ENCODE measurements at places on chromosomes 4 and X. TPM values are rescaled to one million over a fixed set of nuclear protein-coding genes. Genes with fewer than 3 reads are reported as not detected.

DNA sequence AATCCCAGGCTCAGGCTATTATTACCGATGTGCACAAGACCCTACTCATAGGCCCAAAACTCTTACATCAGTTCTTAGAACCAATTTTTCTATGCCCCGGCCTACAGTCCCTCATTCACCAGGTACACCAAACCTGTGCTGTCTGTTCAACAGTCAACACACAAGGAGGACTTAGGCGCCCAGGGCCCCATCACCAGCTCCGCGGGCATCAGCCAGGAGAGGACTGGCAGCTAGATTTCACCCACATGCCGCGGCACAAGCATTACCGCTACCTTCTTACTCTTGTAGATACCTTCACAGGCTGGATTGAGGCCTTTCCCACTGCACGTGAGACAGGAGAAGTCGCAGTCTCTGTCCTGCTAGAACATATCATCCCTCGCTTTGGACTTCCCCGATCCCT, 962.5 kb downstream of the RPA4 start:
- no peaks in the 10 kb centered on the region for H3K27me3 ChIP-seq
- no peak overlapping the region for H3K27ac ChIP-seq
- DNase-seq = no peak
- no peaks in the 10 kb centered on the region for H3K4me1 ChIP-seq
- peaks cover 63% of the 10 kb centered on the region for H3K36me3 ChIP-seq

GRCh38 chr4:165874791-165875371, 1.8 kb downstream of the TLL1 start:
- H3K36me3 ChIP-seq = no peaks in the 10 kb centered on the region
- H3K4me3 ChIP-seq = peak overlapping the region; percentile 89

GRCh38 chrX:2463973-2464676, 36.7 kb downstream of the DHRSX start:
- H3K36me3 ChIP-seq = peaks cover 80% of the 10 kb centered on the region
- H3K27me3 ChIP-seq = no peaks in the 10 kb centered on the region
- H3K4me1 ChIP-seq = peaks cover 3% of the 10 kb centered on the region
- H3K4me3 ChIP-seq = no peak overlapping the region
- peak; percentile 62 for DNase-seq

ZNF595 gene
- total RNA-seq = 12.5 TPM

GRCh38 chrX:20382082-20382481, 115.4 kb upstream of the RPS6KA3 start:
- no peak overlapping the region for H3K27ac ChIP-seq
- H3K36me3 ChIP-seq = no peaks in the 10 kb centered on the region
- H3K4me3 ChIP-seq = no peak overlapping the region
- DNase-seq = no peak
- no peaks in the 10 kb centered on the region for H3K27me3 ChIP-seq
- no peaks in the 10 kb centered on the region for H3K4me1 ChIP-seq

- DNase-seq = no peak
- H3K4me3 ChIP-seq = no peak overlapping the region
- H3K27me3 ChIP-seq = peaks cover 2% of the 10 kb centered on the region
- H3K4me1 ChIP-seq = peaks cover 21% of the 10 kb centered on the region
- no peak overlapping the region for H3K27ac ChIP-seq
These were observed 81.1 kb downstream of the MBNL3 start for GRCh38 chrX:132407691-132408090.

GRCh38 chr4:6193399-6193798, 7.0 kb downstream of the JAKMIP1 start:
- H3K4me1 ChIP-seq = peaks cover 8% of the 10 kb centered on the region
- H3K27ac ChIP-seq = no peak overlapping the region
- no peaks in the 10 kb centered on the region for H3K27me3 ChIP-seq

GRCh38 chr4:10715696-10716095, 31.1 kb upstream of the CLNK start:
- DNase-seq = no peak
- no peaks in the 10 kb centered on the region for H3K27me3 ChIP-seq
- no peaks in the 10 kb centered on the region for H3K36me3 ChIP-seq
- no peak overlapping the region for H3K27ac ChIP-seq
- no peaks in the 10 kb centered on the region for H3K4me1 ChIP-seq

DNA sequence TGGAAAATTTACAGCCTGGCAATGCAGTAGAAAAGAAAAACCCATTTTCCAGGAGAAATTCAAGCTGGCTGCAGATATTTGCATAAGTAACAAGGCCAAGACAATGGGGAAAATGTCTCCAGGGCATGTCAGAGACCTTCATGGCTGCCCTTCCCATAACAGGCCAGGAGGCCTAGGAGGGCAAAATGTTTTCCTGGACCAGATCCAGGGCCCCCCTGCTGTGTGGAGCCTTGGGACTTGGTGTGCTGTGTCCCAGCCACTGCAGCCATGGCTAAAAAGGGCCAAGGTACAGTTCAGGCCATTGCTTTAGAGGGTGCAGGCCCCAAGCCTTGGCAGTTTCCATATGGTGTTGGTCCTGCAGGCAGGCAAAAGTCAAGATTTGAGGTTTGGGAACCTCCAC, 29.8 kb downstream of the SOX3 start:
- no peak for DNase-seq
- peaks cover 19% of the 10 kb centered on the region for H3K36me3 ChIP-seq

- H3K4me3 ChIP-seq = no peak overlapping the region
- no peak overlapping the region for H3K27ac ChIP-seq
- no peaks in the 10 kb centered on the region for H3K36me3 ChIP-seq
- H3K4me1 ChIP-seq = no peaks in the 10 kb centered on the region
- H3K27me3 ChIP-seq = no peaks in the 10 kb centered on the region
These were observed 31.5 kb upstream of the DIPK2B start for GRCh38 chrX:45232139-45232538.

- peaks cover 15% of the 10 kb centered on the region for H3K36me3 ChIP-seq
- no peak for DNase-seq
- H3K4me3 ChIP-seq = peak overlapping the region; percentile 68
- H3K4me1 ChIP-seq = no peaks in the 10 kb centered on the region
These were observed 1.6 kb downstream of the PI4K2B start for GRCh38 chr4:25235401-25235800.

DNA sequence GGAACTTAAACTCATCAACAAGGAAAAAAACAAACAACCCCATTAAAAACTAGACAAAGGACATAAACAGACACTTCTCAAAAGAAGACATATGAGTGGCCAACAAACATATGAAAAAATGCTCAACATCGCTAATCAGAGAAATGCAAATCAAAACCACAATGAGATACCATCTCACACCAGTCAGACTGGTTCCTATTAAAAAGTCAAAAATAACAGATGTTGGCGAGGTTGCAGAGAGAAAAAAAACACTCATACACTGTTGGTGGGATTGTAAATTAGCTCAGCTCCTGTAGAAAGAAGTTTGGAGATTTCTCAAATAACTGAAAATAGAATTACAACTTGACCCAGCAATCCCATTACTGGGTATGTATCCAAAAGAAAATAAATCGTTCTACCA, 28.7 kb downstream of the APLN start:
- no peaks in the 10 kb centered on the region for H3K4me1 ChIP-seq
- H3K36me3 ChIP-seq = no peaks in the 10 kb centered on the region
- H3K4me3 ChIP-seq = no peak overlapping the region
- H3K27me3 ChIP-seq = no peaks in the 10 kb centered on the region

DNA sequence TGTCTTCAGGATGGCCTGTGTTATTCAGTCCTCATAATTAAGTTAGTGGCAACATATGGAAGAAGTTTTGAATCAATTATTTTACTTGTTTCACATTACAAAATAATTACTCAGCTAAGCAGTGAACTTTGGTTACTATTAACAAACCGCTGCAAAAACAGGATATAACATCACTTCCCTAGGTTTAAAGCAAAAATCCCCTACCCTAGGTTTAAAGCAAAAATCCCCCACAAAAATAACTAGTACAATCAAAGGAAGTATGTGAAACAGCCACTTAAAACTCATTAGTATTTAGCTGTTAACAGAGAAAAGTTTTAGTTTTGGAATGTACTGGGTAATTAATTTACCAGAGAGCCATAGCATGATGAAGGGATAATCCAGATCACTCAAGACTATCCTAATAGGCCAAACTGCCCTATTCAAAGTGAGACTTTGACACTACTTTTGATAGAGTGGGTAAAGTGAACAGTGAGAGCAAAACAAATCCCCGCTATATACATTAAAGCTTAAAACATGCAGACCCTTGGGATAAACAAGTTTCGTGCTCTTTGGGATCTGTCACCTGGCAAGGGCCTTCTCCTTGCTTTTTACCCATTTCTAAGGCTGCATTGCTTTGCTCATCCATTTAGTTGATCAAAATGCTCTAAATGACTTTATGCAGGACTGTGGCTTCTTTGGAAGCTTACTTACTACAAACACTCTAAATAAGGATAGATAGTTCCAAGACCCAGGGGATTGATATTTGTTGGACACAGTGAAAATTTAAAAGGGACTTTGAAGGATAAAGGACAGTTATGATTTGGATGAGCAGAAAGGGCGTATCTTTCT, 36.4 kb upstream of the GPR174 start:
- H3K36me3 ChIP-seq = peaks cover 4% of the 10 kb centered on the region
- H3K27me3 ChIP-seq = no peaks in the 10 kb centered on the region
- H3K4me1 ChIP-seq = no peaks in the 10 kb centered on the region
- H3K4me3 ChIP-seq = no peak overlapping the region
- H3K27ac ChIP-seq = no peak overlapping the region
- no peak for DNase-seq

- H3K4me1 ChIP-seq = no peaks in the 10 kb centered on the region
- H3K36me3 ChIP-seq = no peaks in the 10 kb centered on the region
- H3K27me3 ChIP-seq = no peaks in the 10 kb centered on the region
- no peak overlapping the region for H3K27ac ChIP-seq
- DNase-seq = no peak
- H3K4me3 ChIP-seq = no peak overlapping the region
These were observed 48.1 kb upstream of the ENPP6 start for GRCh38 chr4:184265546-184266351.

DNA sequence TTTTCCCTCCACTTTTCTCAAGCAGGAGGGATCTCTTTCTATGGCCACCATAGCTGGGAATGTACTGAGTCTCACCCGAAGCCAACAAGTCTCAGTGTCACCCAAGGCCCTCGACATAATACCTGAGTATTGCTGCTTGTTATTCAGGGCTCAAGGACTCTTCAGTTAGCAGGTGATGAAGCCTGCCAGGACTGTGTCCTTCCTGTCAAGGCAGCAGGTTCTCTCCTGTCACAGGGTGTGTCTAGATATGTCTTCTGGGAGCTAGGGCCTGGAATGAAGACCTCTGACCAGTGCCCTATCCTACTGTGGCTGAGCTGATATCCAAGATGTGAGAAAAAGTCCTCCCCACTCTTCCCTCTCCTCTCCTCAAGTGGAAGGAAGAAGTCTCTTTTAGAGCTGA, 391.0 kb upstream of the DIPK2B start:
- no peaks in the 10 kb centered on the region for H3K27me3 ChIP-seq
- DNase-seq = no peak
- peaks cover 3% of the 10 kb centered on the region for H3K36me3 ChIP-seq
- H3K27ac ChIP-seq = no peak overlapping the region
- H3K4me1 ChIP-seq = no peaks in the 10 kb centered on the region

- H3K4me1 ChIP-seq = peaks cover 2% of the 10 kb centered on the region
- no peak for DNase-seq
- H3K27me3 ChIP-seq = no peaks in the 10 kb centered on the region
- H3K4me3 ChIP-seq = no peak overlapping the region
- H3K36me3 ChIP-seq = no peaks in the 10 kb centered on the region
These were observed 215.6 kb downstream of the MAML3 start for GRCh38 chr4:139938414-139938813.

GRCh38 chr4:183397741-183398297, 46.6 kb upstream of the CDKN2AIP start:
- no peaks in the 10 kb centered on the region for H3K4me1 ChIP-seq
- no peaks in the 10 kb centered on the region for H3K27me3 ChIP-seq
- H3K36me3 ChIP-seq = no peaks in the 10 kb centered on the region
- DNase-seq = no peak

All from H9 (cell line).